T47D (cell line): ENCODE measurements at places on chromosomes 11 and 22.

- no peak for DNase-seq
These were observed 6.7 kb upstream of the CAPRIN1 start for GRCh38 chr11:34044664-34045485.

DNA sequence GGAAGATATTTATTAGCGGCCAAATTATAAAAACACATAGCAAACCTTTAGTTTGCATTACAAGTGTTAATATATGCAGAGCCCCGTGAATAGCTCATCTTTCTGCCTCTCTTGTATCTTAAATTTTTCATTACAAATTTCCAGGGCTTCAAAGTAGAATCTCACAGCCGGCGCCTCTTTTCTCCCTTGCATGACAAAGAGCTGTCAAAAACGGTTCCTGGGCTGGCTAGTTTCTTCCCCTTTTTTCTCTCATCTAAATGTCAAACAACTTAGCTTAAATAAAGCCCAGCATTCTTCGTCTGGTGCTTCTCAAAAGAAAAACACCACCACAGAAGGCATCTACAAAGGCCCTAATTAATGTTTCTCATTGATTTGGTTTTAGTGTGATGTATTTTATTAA, 253.0 kb downstream of the INSC start:
- no peak for DNase-seq

DNA sequence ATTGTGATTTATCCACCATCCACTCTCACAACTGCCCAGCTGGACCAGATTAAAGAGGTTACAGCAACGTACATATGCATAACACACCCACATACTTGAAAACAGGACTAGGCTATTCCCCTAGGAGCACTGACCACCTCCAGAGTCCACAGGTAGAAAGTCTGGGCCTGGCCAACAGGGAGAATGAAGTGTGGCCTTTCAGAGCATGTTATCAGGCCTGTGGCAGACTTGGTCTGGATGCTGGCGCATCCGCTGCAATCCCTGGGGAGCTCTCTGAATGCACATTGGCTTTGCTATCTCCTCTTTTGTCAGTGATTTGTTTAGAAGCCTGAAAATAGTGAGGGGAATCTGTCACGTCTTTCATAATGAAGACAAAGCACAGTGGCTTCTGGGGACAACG, 86.7 kb downstream of the C11orf58 start:
- no peak for DNase-seq

DNA sequence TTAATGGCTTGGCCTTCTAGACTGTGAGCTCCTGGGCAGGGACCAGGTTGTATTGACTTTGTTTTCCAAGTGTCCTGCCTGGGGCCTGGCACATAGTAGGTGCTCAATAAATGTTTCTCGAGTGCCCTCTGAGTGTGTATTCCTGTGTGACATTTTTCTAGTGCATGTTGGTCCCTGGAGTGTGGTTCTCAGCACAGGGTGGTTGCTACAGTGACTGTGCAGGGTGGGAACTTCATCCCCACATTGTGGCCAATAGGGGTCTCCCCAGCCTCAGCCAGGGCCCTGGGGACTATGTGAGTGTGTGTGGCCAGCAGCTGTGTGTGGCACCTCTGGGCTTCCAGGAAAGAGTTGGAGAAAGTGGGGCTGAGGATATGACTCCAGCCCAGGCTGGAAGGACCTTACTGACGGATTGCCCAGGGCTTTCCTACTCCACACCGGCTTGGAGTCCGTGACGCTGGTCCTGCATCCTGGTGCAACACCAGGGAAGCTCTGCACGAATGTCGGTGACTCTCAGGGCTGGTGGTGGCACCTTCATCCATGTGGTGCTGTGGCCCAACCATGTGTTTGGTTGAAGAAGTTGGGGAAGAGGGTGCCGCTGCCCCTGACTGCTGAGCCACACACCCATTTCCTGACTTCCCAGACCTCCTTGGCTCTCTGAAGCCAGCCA, 9.0 kb upstream of the MARK2 start:
- no peak for DNase-seq

- no peak for DNase-seq
These were observed 52.8 kb downstream of the CBL start for GRCh38 chr11:119258983-119259382.

GRCh38 chr11:71391352-71391751, 56.8 kb downstream of the DHCR7 start:
- DNase-seq, result no peak

DNA sequence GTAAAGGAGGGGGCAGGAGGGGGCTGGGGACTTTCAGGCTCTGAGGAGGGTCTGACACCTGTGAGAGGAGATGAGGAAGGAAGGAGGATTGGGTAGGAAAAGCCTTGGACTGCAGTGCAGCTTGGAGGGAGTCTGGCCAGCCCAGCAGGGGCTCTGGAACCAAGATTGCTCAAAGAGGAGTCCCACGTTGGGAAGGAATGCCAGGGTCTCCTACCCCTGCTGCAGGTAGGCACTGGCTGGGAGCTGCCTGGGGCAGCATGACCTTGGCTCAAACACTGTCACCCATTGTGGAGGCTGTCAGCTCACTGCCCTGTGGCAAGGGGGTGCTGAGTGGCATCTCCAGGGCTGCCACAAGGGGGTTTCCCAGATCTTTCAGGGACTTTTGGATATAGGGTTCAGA, 94.5 kb downstream of the RPS6KA4 start:
- no peak for DNase-seq

DNA sequence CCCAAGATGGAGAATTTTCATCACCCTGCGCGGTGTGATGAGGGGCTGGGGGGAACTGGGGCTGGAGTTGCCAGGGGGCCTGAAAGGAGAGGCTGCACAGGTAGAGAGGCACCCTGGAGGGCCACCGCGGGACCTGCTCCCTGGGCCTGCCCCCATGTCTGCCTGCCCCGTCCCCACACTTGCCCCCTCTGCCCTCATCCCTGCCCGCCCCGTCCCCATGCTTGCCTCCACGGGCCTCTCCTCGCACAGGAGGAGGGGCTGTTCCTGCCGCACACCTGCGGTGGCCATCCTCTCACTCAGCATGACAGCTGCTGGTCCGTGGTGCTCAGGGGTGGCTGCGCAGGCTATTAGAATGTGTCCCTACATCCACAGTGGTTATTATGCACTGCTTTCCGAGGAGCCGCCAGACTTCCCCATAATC, 43.5 kb downstream of the LINC01488 start:
- no peak for DNase-seq

DNA sequence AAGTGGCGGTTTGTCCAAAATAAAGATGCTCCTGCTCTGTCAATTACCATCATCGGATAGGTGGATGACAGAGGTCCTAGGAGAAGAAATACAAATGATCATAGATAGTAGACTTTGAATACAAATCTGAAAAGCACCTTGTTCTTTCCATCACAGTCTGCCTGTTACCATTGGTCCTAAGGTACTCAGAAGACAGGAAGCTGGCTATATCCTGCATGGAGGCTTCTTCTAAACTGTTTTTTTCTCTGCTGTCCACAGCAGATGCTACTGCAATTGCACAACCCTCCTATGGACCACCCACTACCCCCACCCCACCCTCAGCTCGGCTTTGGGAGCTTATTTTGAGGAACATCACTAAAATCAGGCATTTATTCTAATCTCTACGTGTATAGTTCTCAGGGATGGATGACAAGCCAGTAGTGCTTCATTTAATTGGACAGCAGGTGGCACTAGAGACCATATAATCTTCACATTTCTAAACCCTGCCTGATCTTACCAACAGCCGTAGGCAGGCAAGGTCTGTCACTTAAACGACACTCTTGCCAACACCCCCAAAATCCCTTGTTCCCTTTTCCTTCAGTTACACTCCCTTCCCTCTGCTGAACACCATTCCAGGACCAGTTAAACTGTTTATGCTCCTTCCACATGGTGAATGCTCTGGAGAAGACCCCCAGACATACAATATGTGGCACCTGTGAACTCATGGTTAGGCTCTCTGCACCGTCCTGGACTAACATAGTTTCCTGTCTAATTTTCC, 6.6 kb upstream of the PTS start:
- peak; percentile 84 for DNase-seq

DNA sequence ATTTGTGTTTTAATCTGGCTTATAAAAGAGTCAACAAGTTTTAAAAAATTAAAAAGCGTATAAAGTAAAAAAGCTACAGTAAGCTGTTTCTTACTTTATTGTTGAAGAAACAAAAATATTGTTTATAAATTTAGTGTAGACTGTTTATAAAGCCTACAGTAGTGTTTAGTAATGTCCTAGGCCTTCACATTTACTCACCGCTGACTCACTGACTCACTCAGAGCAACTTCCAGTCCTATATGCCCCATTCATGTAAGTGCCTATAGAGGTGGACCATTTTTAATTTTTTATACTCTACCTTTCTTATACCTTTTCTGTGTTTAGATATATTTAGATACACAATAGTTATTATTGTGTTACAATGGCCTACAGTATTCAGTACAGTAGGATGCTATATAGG, 12.2 kb downstream of the MPPED2 start:
- no peak for DNase-seq

- DNase-seq, result no peak
These were observed 423.7 kb downstream of the SHANK2 start for GRCh38 chr11:70828593-70829082.

- DNase-seq, result no peak
These were observed 4.4 kb upstream of the ZNF202 start for GRCh38 chr11:123745764-123746451.

- no peak for DNase-seq
These were observed 115.4 kb downstream of the OSBP2 start for GRCh38 chr22:30810105-30810504.

DNA sequence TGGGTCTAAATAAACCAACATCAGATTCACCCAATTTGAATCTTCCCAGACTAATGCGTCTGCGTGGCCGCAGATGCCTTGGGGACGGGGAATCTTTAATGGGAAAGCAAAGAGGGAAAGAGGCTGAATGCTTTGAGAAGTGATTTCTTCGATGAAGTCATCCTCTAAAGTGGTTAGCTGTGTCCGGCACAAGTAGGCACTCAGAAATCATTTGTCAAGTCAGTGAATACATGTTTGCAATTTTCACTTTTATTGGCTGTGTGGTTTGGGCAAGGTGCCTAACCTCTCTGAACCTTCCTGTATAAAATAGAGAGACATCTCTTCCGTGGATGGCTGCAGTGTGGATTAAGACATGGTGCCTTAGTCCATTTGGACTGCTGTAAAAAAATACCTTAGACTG, 19.7 kb upstream of the IFT27 start:
- no peak for DNase-seq
